Spinal cord (tissue), 10 donors: ENCODE measurements at places on chromosomes 12 and 14. TPM values are rescaled to one million over a fixed set of nuclear protein-coding genes. Genes with fewer than 3 reads are reported as not detected.
A peak's percentile ranks its signal among the peaks of the same experiment; 100 is the strongest.

MYF5 gene
- total RNA-seq, result not detected

DHRS2 gene
- total RNA-seq, result 0.88 TPM

GZMB gene
- total RNA-seq, result 0.17 TPM

NAV3 gene
- total RNA-seq, result 96.3 TPM

DNA sequence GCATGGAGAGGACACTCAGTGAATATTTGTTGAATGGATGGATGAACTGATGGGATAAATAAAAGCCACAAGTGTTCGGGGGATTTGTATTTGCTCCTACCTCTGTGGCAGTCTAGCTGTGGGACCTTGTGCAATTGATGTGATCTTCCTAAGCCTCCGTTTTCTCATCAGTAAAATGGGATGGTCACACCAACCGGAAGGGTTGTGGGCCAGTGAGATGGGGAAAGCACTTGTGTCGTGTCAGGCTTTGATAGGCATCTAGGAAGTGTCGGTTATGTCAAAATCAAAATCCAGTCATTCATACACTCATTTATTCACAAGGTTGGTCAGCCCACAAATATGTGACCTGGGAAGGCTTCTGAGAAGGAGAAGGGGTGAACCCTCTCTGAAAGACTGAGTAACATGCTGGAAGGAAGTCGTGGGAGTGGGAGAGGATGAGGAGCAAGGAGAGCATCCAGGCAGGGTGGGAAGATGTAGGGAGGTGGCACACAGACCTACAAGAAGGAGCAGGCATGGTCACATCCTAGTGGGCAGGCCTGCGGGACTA, 7.8 kb upstream of the SERPINA9 start:
- H3K4me1 ChIP-seq, result peaks cover 22% of the 10 kb centered on the region
- H3K27me3 ChIP-seq, result peaks cover 3% of the 10 kb centered on the region
- no peak for DNase-seq
- H3K27ac ChIP-seq, result no peak overlapping the region

DNA sequence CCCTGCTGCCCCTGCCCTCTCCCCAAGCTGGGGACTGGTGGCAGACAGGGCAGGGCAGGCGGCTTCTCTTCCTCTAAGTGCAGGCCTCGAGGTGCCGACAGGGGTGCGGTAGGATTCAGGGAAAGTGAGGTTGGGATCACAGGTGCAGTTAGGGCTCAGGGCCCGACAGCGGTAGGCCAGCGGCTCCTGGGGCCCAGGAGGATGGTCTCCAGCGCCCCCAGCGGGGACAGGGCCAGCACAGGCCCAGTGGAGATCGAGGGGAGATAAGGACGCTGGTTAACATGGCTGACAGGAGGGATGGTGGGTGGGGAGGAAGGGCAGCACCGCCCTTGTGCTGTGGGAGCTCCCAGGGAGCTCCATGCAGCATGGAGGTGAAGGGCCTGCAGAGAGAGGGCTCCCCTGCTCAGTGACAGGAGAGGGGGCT, 935 bp upstream of the CRIP1 start:
- DNase-seq, result peak; percentile 52
- H3K27ac ChIP-seq, result no peak overlapping the region
- peaks cover 32% of the 10 kb centered on the region for H3K27me3 ChIP-seq
- H3K4me3 ChIP-seq, result no peak overlapping the region
- H3K36me3 ChIP-seq, result peaks cover 22% of the 10 kb centered on the region

DNA sequence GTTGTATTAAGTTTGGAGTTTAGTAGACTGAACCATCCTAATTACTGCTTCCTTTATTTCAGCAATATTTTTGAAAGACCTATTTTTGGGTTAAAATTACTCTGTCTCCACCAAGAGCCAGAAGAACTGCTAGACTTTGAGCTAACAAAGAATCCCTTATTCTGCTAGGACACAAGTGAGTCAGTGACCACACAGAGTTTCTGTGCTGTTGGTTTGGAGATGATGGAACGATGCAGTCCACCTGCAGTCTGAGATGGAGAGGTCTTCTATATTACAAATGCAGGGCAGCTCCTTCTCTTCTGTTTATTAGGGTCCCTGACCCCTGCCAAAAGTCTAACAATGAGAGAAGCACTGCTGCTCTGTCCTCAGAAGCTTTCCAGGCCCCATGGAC, 6.7 kb upstream of the STXBP6 start:
- no peaks in the 10 kb centered on the region for H3K36me3 ChIP-seq
- H3K27me3 ChIP-seq, result peaks cover 7% of the 10 kb centered on the region
- H3K27ac ChIP-seq, result no peak overlapping the region

DNA sequence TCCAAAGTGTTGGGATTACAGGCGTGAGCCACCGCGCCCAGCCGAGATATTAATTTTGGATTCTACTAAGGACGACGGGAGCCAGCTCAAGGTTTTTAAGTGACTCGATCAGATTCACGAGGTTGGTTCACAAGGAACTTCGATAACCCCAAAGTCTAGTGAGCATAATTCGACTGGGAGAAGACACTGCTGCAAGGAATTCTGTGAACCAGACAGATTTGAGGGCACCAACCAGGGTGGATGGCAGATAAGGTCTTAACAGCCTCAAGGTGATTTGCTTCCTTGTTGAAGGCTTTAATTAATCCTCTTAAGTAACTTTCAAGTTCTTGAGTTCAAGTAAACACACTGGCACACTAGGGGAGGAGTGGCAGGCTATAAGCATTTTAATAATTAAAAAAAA, 1.1 kb upstream of the KLHDC2 start:
- H3K4me3 ChIP-seq, result peak overlapping the region; percentile 83
- peak overlapping the region; percentile 96 for H3K27ac ChIP-seq
- H3K36me3 ChIP-seq, result peaks cover 11% of the 10 kb centered on the region
- peaks cover 22% of the 10 kb centered on the region for H3K4me1 ChIP-seq
- no peaks in the 10 kb centered on the region for H3K27me3 ChIP-seq

DNA sequence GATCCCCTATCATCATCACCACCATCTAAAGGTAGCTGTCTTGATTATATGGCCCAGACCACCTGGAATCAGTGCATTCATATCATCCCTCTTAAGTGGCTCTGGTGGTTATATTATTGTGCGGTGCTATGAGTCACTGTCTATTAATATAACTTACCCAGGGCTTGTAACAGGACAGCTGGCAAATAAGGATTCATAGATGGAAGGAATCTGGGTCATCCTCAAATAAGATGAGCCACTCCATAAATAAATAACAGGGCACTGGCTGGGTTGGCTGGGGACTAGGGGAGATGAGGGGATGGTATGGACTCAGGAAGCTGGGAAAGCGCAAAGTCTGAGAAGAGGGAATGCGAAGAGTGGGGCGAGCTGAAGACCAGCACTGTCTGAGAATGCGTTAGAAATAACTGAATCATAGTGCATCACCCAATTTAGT, 216.1 kb downstream of the NUAK1 start:
- peaks cover 5% of the 10 kb centered on the region for H3K4me1 ChIP-seq
- H3K27ac ChIP-seq, result no peak overlapping the region
- H3K36me3 ChIP-seq, result no peaks in the 10 kb centered on the region
- DNase-seq, result no peak
- no peaks in the 10 kb centered on the region for H3K27me3 ChIP-seq
- H3K4me3 ChIP-seq, result no peak overlapping the region

GRCh38 chr14:35921745-35922144, 95.6 kb downstream of the BRMS1L start:
- no peak overlapping the region for H3K27ac ChIP-seq
- H3K4me3 ChIP-seq, result no peak overlapping the region
- H3K27me3 ChIP-seq, result no peaks in the 10 kb centered on the region

DNA sequence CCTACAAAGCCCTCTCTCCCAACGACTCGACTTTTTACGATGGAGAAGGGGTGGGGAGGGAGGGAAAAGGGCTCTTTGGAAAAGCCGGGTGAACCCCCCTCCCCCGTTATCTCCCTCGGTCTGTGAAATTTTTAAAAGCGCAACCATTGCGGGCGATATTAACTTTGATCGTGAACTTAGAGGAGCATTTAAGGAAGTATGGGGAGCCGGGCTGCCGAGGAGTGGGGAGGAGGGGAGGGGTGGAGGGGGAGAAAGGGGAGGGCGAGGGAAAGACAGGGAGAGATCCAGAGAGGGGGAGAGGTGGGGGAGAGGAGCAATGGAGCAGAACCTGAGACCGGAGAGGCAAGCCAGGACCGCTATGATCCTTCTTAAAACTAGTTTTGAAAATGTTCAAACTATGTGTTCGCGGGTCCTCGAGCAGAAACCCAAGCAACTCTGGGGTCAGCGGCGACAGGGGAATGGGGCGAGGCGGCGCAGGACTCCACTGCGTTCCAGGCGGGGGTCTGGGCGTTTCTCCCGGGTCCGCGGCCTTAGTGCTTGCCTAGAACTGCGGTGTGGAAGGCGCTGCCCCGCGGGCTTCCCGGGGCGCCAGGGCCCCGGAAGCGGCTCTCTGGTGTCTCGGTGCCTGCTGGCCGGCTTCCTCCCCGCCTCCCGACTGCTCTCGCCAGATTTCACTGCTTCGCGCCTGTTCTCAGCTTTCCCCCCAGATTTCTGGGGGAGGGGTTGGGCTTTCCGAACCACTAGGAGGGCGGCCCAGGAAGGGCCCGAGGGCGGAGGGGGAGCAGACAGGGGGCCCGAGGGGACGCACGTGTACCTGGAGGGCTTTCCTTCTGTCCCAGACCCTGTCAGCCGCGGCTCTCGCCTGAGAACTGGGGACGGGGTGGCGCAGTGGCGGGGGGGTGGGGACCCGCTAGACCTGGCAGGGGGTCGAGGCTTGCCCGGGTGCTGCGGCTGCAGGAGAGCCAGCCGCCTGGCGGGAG, at the start of gene HOTAIR:
TSS of gene HOTAIR (minus strand) at position 871 of the 980 bp plus-strand sequence.
- H3K36me3 ChIP-seq, result no peaks in the 10 kb centered on the region
- peak within 1 kb of the TSS; percentile 44 for H3K27ac ChIP-seq
- DNase-seq, result no peak
- peaks cover 40% of the 10 kb centered on the region for H3K4me1 ChIP-seq

DNA sequence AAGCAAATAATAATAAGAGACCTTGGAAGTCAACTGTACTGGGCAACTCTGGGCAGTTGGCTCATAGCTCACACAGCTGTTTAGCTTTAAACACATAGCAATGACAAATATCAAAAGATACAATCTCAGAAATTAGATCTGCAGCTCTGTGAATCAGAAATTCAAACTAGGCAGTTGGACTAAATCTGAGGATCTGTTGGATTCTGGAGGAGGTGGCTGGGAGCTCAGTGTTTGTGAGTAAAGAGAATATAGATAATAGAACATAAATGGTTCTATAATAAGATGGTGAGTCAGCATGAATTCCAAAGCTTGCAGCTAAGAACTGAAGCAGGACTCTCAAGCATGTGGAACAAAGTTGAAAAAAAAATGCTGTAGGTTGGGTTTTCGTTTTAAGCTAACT, 1949.4 kb upstream of the SEL1L start:
- H3K27ac ChIP-seq, result no peak overlapping the region
- no peak for DNase-seq
- H3K36me3 ChIP-seq, result no peaks in the 10 kb centered on the region
- H3K4me1 ChIP-seq, result no peaks in the 10 kb centered on the region

GRCh38 chr14:92615451-92615850, 101.9 kb downstream of the RIN3 start:
- H3K36me3 ChIP-seq, result no peaks in the 10 kb centered on the region
- H3K27ac ChIP-seq, result no peak overlapping the region
- no peak overlapping the region for H3K4me3 ChIP-seq
